T-helper 17 cell (primary cell): ENCODE measurements at places on chromosomes 12 and 14.

GRCh38 chr12:90321369-90321768, 612.7 kb upstream of the ATP2B1 start:
- no peak for DNase-seq

DNA sequence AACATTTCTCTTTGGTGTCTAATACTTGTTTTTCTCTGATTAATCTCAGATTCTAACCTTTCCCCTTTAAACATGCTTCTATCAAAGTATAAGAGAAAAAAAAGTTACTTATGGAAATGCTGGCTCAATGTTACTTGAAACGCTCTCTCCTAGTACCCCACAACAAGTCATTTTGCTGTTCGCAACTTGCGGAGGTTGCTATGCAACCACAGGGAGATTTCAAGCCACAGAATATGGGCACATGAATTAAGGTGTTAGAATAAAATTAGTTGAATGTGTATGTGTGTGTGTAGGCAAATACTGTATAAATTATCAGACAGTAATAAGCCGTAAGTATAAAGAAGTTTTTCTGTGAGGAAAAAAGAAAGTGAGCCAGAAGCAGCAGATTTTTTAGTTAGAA, 80.6 kb downstream of the CCDC59 start:
- DNase-seq = no peak

DNA sequence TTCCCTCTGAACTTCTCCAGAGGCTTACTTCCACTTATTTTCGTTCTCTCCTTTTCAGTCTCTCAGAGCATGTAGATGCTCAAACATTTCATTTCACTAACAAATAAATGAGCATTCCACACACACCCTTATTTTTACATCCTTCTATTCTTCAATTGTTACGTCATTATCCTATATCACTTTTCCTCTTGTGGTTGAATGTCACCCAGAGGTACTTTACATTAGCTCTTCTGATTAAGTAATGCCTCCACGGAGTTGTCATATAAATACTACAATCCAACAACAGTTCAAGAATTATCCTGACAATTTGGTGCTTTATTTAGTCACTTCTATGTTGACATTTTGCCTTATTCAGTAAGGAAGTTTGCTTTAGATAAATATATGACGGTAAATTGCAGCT, 18.4 kb downstream of the FAR2 start:
- DNase-seq = no peak

DNA sequence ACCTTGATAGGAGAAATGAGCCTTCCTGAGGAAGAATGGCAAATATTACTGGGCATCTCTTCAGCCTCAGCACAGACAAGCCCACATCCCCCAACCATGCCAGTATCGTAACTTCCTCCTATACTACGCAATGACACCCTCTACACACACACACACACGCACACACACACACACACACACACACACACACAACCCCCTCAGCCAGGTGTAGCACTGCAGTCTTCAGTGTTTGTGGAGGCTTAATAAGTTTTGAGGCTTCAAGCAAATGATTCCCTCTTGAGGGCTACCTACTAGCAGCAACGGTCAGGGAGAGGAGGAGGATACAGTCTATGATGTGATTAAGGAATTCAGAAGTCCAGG, 1.6 kb downstream of the DGKA start:
- no peak for DNase-seq

DNA sequence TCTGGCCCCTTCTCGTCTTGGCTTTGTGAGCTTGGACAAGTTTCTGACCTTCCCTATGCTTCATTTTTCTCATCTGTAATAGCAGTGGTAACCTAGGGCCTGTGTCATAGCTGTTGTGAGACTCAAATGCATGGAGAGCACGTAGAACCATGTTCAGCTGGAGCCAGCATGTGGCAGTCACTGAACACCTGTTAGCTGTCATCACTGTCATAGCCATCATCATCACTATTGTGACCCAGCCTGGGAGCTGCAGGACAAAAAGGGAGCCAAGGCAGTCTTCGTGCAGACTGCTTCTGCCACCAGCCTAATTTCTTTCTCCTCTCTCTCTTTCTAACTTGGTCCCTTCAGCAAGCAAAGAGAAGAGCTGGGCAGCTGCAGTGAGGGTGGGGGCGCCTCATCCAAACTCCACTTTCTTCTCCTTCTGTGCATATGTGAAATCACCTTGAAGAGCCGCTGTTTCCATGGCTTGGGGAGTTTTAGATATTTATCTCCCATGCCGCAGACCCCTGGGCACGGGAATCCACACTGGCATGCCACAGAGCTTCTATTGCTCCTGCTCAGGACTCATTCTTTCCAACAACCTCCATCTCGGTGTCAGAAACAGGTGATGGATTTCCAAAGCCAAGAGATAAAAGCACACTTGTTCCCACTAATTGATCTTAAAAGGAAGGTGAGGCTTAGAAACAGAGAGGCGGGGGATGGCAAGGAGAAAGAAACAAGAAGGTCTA, 87.0 kb downstream of the SRRM4 start:
- DNase-seq = no peak

GRCh38 chr12:95699579-95699978, 91.0 kb downstream of the NTN4 start:
- no peak for DNase-seq

GRCh38 chr14:102474934-102475333, 34.6 kb downstream of the ANKRD9 start:
- DNase-seq = no peak

DNA sequence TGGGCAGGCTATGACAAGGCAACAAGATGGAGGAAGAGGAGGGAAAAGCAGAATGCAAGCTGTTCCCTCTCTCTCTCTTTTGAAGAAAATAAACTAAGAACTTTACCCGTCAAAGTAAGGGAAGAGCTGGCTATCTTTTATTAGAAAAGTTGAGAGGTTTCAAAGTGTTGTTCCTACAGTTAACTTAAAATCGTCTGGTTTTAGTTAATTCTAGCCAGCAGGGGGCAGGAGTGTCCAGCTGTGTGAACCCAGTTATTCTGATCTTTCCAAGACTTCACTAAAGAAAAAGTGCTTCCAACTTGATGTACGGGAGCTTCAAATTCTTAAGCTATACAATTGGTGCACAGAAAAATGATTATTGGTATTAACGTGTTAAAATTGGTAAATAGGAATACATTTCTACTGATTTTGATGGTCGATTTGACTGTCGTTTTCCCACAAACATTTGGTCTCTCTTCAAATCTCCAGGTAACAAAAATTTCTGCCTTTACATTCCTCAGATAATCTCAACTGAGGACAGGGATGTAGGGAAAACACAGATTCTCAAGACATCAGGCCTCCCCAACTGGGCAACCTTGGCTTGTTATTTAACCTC, 28.4 kb upstream of the MON2 start:
- DNase-seq = peak; percentile 17

DNA sequence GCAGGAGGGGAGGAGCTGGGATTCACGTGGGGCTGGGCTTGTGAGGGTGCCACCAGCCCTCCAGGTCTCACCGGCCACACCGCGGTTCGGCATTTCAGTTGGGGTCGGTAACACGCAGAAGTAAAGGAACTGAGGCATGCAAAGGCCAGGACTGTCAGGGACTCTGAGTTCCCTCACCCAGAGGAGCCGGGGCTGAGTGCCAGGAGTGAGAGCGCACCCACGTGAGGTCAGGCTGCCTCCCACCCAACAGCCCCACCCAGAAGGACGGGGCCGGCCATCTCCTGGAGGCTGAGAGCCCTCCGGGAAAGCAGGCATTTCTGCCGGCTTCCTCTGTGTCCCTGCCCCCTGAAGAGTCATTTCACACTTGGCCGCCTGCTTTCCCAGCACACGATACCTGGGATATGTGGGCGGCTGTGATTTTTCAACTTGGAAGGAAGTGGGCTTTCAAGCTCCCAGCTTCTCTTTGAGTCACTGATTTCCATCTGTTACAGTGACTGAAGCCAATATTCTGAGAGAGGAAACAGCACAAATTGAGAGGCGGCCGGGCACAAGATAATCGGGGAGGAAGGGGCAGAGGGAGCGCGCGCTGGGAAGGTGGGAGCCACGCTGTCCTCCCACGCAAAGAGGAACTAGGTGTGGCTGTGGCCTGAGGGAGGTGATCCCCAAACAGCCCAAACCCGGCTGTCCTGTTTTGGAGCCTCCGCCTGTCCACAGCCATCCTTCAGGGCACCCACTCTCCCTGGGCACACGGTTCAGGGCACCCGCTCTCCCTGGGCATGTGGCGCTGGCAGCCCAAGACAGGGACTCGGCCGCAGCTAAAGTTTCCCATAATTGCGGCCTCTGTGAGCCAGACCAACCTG, 19.0 kb downstream of the GALNT9 start:
- no peak for DNase-seq

DNA sequence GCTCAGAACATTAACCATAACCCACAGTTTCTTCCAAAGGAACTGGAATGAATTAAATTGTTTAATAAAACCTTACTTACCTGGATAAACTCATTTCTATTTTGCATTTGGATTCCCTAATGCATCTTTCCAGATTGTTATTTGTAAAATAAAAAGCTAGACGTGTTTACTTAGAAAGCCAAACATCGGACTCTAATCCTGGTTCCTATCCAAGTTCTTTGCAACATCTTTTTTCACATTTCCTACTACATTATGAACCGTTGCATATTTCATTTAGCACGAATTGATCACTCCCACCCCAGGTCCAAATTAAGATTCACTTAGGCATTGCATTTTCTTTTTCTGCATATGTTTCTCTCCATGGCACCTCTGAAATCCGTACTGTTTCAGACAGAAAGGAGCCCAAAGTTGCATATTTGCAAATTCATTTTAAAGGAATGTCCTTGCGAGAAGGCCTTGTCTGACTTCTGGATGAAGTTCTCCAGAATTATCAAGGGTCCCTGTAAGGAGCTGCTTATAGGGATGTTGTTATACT, 164.4 kb upstream of the GSC start:
- DNase-seq = no peak

- no peak for DNase-seq
Measured at GRCh38 chr12:22250762-22251161, 83.7 kb downstream of the ST8SIA1 start.

DNA sequence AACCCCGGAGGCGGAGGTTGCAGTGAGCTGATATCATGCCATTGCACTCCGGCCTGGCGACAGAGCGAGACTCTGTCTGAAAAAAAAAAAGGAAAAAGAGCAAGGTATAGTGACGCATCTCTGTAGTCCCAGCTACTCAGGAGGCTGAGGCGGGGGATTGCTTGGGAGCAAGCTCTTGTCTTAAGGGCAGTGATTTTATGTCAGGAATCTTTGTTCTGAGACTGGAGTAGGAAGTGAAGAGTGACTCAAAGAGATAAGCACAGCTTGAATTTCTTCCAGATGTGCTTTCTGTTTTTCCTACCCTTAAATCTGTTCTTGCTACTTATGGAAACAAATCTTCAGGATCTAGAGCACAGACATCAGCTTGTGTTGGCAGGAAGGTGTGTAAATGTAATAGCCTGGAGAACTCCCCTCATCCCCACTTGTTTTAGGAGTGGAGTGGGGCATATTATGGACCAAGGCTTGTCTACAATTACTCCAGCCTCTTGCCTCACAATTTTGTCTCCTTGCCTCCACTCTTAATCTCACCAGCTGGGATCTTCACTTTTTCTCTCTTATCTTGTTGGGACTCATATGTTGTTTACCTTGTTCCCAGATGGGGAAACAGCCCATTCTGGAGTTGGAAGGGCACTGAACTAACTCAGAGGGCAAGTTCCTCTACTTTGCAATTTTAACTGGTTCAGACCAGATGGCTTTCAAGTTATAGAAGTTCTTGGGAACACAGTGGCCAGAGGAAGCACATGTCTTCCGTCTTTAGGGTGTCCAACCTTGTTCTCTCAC, 7.5 kb downstream of the TMED2 start:
- DNase-seq = no peak

GRCh38 chr12:126607157-126607556, 1541.9 kb downstream of the AACS start:
- DNase-seq = no peak

GRCh38 chr12:93192878-93193277, 184.8 kb upstream of the NUDT4 start:
- DNase-seq = no peak

DNA sequence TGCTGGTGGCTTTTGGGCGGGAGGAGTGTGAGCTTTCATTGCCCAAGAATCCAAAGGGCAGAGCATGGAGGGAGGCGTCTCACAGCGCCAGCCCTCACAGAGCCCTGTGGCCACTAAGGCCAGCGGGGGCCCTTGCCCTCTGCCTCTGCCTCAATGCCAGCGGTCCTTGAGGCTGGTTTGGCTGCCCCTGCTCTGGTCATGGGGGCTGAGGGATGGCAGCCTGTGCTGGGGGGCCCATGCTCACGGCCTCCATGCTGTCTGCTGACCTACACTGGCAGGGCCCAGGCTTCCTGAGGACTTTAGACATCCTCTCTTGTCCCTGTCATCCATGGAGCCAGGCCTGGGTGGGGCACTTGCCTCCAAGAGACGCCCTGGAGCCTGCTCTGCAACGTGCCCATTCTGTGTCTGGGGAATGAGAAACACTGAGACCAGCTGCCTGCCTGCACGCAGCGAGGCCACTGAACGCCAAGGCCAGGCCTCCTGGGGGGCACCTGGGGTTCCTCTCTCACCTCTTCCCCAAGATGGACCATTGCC, 143.4 kb downstream of the KIF26A start:
- peak; percentile 1 for DNase-seq

GRCh38 chr14:22854963-22855724, 16.4 kb upstream of the LRP10 start:
- DNase-seq = no peak

GRCh38 chr12:60042835-60043234, 447.0 kb downstream of the SLC16A7 start:
- no peak for DNase-seq

GRCh38 chr12:111297703-111298426, 71.0 kb downstream of the PHETA1 start:
- no peak for DNase-seq

DNA sequence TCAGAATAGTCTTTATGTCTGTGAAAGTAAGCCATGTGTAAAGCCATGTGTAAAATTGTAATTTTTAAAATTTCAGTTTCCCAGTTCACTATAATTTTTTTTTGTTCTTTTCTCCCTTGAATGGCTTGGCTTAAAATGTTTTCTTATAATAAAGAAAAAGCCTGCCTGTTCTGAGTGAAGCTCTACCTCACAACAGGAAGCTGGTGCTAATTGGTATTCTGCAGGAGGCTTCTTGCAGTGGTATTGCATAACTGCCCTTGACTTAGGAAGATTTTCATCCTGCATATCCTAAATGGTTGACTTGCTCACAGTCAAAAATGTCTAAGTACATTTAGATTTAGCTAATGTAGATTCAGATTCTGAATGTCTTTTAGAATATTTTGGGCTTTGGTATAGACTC, 49.5 kb downstream of the ATP2A2 start:
- DNase-seq = no peak

DNA sequence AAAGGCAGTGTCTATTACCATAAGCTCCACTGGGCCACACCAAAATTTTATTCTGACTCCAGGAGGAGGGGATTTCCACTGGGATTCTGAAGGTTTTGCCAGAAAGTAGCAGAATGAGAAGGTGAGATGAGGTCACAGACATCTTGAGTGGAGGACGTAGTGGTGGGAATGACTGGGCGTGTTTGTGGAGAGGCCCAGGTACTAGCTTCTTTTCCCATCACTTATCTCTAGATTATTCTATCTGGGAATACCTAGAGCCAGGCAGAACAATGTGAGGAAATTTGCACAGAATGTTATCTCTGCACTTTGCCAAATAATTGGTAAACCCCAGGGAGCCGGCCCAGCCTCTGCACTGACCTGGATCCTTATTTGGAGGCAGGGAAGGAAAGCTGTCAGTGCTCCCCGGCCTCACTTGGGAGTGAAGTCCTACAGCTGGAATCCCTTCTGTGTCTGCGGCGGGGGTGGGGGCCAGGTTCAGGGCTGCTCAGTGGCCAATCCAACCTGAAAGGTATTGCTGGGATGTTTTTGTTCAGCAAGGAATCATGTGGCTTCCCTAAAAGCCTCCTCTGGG, 129.4 kb downstream of the C12orf75 start:
- DNase-seq = no peak

GRCh38 chr12:89417246-89417977, 65.1 kb upstream of the DUSP6 start:
- DNase-seq = no peak
